H7 (cell line): ENCODE measurements at places on chromosomes 12 and 14.

DNA sequence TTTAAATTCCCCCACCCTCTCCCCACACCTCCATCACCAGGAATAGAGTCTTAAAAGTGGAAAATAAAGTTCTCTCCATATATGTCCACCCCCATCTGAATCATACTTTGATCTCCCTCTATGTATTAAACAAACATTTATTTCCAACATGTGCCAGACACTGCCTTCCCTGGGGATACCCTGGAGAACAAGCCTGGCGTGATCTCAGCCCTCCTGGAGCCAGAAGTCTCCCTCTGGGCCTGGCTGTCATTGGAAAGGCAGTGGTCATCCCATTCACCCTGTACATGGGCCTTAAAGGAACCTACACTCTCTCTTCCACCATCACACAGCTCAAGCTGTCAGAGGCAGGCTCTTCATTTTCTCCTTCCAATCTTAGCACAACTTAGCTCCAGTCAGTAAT lies 143.6 kb downstream of the EMP1 start:
- DNase-seq, result no peak

GRCh38 chr14:29637411-29637810 lies 290.2 kb downstream of the PRKD1 start:
- no peak for DNase-seq

GRCh38 chr12:49933796-49934195 lies 16.7 kb upstream of the AQP2 start:
- DNase-seq, result no peak

DNA sequence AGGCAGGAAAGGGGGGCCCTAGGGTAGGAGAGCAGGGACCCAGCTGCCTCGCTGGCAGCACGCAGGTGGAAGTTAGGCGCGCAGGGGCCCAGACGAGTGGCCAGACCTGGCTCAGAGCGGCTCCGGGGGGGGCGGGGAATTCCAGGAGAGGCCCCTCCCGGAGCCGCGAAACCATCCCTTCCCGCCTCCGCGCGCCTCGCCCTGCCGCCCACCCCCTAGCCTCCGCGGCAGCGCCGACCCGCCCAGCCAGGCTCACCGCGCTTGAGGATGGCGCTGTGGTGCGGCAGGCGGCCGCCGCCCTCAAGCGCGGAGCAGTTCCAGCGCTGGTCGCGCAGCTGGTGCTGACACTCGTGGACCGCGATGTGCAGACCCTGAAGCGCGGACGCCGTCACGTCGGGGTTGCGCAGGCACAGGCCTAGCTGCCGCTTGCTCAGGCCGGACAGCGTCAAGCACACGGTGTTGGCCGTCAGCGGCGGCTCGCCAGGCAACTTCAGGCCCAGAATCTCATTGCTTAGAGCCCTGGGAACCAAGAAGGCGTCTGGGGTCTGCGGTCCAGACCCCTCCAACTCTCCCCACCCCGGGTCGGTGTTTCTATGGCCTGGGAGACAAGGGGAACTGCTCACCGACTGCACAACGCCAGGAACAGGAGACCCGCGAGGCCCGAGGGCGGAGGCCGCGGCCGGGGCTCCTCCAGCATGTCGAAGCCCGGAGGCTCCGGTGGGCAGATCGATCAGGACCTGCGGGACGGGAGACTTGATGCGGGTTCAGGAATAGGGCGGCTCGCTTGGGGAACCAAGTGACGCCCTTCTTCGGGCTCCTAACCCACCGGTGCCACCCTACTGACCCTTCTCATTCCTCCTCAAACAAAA lies 1.5 kb downstream of the WNT10B start:
- peak; percentile 92 for DNase-seq
